Stimulated activated CD4-positive, alpha-beta T cell treated with anti-CD3 and anti-CD28 coated beads, Interleukin-1b, Interleukin-23, amount 100 ng/mL, for 48 hours (primary cell): ENCODE measurements at places on chromosomes 1 and 21.

DNA sequence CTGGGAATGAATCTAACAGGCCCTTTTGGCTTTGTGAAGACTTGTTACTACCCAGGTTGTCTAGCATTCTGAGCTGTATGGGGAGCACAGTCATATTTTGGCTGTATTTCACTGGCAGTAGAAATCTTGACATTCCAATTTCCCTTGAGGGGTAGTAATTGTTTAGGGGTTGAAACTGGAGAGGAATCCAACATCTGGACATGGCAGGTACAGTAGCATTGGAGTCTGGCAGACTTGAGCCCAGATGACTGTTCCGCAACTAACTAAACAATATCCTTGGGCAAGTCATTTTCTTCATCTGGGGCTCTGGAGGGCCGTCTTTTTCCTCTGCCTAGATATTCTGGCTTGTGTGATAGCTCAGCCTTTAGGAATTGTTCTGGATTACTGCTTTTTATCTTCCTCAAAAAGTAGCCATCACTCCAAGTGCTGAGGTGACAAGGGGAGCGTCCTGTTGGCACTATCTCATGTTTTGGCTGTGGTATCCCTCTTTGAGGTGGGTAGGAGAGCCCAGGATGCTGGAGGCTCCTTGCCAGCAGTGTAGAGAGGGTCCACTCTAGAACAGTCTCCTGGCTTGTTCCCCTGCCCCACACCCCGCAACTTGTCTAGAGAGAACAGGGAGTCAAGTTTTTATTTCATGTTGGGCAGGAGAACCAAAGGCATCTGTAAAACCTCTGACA, 22.7 kb upstream of the NBL1 start:
- no peak for DNase-seq

DNA sequence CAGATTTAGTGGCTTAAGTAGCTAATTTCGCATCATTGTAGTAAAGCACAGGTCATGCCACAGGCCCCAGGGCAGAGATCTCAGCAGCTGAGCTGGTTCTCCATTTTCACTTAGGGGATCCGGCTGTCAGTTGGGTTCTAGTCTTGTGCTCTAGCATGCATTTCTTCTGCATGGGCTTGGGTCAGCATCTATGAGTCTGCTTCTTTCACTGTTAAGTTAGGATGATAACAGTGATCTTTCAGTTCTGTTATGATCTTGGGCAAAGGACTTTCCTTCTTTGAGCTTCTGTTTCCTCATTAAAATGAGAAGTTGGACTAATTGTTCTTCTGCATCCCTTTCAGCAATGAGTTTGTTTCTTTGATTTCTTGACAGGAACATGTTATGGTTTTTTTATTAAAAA, 123.6 kb upstream of the DNAH14 start:
- no peak for DNase-seq

GRCh38 chr1:19128968-19129514, 81.0 kb downstream of the UBR4 start:
- no peak for DNase-seq

DNA sequence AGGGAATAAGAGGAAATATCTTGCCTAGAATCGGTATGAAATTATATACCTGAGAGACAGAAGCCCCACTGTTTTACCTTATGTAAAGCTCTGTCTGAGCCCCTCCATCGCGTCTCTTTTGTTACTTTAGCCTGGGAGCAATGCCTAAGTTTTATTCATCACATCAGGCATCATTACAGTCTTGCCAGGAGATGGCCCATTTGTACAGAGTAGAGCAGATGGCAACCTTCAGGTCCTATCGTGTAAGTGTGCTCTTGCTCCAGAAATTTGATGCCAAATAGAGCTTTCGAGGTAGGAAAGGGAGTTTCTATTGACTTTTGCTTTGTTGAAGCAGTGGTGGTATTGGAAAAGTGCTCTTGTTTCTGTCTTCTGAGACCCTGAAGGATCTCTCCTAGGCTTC, 24.9 kb downstream of the CFAP126 start:
- DNase-seq, result no peak

GRCh38 chr21:23496729-23497128, 2110.6 kb downstream of the MRPL39 start:
- DNase-seq, result no peak

- no peak for DNase-seq
These were observed 21.1 kb downstream of the CLDN8 start for GRCh38 chr21:30194701-30195299.

GRCh38 chr1:236913371-236914037, 90.7 kb downstream of the MT1HL1 start:
- no peak for DNase-seq
